ENCODE measurements at places on chromosomes 1 and 21.

- DNase-seq: no peak
Observed at GRCh38 chr1:179021873-179022272, 3.8 kb upstream of the FAM20B start.

- DNase-seq: no peak
Observed at GRCh38 chr1:96598416-96599168, 123.0 kb upstream of the PTBP2 start.

DNA sequence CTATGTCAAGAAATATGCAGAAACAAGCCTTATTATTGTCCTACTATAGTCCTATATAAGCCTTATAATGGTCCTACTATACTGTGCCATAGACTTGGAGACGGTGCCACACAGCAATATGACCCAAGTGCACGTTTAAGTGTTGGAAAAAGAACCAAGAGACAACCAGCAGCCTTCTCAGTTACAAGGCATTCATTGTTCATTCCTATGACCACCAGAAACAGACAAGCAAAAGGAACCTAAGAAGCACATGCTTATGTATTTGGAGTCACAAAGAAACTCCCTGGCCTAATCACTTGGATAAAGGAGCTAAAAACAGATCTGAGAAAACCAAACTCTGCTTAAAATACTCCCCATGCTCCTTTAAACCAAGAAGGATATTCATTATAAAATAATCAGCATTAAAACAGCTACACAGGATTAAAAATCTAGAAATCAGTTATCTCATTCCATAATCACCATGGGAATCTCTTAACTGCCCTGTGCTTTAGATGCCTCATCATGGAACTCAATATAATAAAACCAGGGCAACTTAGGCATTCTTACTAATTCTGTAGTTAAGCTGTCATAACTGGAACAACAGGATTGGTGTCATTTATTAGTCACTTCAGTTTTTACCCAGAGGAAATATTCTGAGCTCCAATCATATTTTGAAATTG is 7.0 kb downstream of the COLGALT2 start:
- no peak for DNase-seq

DNA sequence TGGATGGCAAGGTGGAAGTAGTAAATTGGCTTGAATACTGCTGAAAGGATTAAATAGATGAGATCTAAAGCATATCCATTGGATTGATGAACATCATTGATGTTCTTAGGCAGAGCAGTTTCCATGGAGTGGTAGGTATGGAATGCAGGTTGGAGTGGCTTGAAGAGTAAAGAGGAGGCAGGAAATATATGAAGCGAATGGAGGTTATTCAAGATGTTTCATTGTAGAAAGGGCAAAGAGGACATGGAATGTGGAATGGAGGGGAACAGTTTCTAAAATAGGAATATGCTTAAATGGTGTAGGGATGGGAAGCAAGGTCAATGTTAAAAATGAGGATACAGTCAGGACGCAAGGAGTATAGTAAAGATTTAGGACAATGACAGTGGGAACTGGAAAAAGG is 6.1 kb downstream of the OSBPL9 start:
- no peak for DNase-seq

DNA sequence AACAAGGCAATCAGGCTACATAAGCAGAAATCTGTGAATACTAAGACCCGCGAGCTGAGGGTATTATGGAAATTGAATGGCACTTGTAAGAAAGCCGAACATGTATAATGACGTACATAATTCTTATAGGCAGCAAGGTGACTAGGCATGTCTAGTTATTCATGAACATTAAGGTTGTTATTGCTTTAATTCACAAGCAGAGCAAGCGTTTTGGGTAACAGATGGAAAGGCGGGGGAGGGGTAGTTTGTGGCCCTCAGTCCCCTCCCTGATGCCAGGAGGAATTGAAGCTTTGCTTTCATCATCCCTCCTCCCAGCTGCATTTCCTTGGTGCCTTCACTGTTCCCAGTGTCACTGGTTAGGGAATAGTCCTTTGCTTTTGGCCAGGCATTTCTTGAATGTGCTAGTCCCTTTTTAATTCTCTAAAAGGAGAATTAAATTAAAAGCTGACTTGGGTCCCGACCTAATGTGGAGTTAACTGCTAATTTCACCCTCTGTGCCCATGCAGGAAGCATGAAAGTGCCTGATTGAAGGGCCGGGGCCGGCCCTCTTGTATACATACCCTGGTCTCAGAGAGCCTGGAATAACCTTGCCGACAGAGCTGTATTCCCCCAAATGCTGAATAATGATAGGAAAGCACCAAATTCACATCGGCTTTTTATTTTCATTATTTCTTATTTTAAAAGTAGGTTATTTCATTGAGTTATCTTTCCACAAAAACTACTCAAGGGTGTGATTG is 42.5 kb downstream of the RYR2 start:
- DNase-seq: no peak
